Glomerular endothelial cell (primary cell): ENCODE measurements at places on chromosomes 1 and 21. TPM values are rescaled to one million over a fixed set of nuclear protein-coding genes. Genes with fewer than 3 reads are reported as not detected.

GRCh38 chr1:22159891-22160290 is 17.0 kb upstream of the WNT4 start:
- DNase-seq = no peak

DNA sequence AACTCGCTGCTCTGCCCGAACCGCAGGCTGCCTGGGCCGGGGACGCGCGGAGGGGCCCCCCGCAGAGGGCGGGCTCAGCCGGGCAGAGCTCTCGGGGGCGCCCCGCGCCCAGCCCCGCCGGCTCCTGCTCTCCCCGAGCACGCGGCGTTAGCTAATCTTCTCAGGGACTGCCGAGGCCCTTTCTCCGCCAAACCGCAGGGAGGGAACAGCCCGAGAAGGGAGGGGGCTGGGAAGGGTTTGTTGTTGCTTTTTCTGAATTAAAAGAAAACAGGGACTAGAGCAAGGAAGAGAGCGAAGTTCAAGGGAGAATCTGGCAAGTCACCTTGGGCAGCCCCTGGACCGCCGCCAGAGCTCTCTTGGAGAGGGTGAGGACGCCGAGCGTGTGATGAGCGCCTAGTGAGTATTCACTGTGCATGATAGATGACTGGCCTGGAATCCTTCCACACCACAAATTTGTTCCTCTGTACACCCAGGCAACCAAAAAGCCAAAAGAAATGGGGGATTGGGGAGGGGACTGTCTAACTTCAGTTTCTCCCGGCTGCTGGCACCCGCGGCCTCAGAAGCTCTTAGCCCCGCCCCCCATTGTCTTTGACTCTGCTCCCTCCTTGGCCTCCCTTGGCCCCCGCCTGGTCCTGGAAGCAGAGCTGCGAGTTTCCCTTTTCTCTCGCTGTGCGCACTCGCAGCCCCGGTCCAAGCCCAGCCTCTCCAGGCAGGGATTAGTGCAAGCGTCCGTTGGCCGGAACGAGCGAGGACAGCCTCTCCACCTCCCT is 19.7 kb upstream of the LMX1A start:
- peak; percentile 25 for DNase-seq

DNA sequence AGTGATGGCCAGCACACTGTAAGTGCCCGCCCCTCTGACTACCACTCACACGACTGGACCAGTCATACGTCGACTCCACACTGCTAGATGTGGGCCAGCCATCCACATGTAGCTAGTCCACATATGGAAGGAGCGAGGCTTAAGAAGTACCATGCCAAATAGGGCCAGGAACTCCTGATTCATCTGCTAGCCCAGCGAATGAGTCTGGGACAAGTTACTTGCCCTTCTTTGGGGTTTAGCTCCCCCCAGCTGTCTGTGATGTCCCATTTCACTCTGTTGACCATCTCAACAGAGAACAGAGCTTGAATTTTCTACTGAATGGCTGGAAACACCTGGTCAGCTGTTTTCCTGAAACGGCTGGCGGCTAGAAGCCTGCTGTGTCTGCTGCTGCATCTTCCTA is 5.8 kb downstream of the CSRP1 start:
- DNase-seq = no peak

- DNase-seq = no peak
Measured at GRCh38 chr1:55064071-55064581, 24.8 kb downstream of the PCSK9 start.

DNA sequence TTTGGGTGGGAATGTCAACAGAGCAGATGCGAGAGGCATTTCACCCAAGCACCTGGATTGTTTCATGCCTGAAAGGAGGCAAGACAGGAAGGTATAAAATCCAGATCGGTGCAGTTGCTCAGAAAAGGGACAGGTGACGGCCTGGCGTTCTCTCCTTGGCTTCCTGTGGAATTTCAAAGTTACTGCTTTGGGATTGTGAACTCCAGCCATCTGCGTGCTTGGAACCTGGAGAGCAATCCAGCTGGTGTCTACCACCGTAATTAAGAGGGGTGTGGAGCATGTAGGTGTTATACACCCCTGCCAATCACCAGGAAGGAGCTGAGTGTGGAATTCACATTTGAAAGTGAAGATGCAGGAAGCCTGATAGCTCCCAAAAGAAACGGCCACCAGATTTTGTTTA is 286.1 kb downstream of the KIF26B start:
- no peak for DNase-seq

DNA sequence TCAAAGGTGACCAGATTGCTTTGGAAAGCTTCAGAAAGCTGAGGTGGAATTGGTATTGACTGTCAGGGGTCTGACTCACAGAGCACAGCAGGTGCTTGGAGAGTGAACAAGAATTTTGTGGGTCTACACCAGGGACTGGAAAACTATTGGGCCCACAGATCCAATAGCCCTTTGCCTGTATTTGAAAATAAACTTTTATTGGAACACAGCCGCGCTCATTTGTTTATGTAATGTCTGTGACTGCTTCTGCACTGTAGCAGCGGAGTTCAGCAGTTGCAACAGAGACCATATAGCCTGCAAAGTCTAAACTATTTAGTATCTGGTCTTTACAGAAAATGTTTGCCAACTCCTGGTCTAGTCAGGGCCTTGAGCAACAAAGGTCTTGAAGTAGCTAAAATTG is 315.6 kb downstream of the NFIA start:
- DNase-seq = no peak

DNA sequence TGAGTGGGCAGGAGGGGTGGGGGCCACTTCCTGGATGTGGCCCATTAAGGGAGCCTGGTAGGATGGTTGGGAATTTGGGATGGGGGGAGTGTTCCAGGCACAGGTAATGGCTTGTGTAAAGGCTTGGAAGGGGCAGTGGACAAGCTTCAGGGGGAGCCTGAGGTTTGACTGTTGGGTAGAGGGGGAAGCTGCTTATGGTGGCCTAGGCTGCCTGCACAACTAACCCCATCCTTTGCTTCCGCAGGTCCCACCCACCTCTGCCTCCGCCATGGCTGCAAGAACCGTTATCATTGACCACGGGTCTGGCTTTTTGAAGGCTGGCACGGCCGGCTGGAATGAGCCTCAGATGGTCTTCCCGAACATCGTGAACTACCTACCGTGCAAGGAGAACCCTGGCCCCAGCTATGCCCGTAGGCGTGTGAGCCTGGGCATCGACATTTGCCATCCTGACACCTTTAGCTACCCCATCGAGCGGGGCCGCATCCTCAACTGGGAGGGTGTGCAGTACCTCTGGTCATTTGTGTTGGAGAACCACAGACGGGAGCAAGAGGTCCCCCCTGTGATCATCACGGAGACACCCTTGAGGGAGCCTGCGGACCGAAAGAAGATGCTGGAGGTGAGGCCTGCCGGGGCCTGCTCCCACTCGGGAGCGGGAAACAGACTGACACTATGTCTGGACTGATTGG is 67.8 kb downstream of the ACTL8 start:
- no peak for DNase-seq

NRDC gene
- 56.6 and 68.0 TPM in 2 replicates for total RNA-seq

- DNase-seq = no peak
Measured at GRCh38 chr1:85580872-85581801, 576 bp downstream of the CCN1 start.

MRPL24 gene
- 48.3 and 79.0 TPM in 2 replicates for total RNA-seq

GRCh38 chr1:79663916-79664315 is 657.4 kb upstream of the ADGRL4 start:
- DNase-seq = no peak

DNA sequence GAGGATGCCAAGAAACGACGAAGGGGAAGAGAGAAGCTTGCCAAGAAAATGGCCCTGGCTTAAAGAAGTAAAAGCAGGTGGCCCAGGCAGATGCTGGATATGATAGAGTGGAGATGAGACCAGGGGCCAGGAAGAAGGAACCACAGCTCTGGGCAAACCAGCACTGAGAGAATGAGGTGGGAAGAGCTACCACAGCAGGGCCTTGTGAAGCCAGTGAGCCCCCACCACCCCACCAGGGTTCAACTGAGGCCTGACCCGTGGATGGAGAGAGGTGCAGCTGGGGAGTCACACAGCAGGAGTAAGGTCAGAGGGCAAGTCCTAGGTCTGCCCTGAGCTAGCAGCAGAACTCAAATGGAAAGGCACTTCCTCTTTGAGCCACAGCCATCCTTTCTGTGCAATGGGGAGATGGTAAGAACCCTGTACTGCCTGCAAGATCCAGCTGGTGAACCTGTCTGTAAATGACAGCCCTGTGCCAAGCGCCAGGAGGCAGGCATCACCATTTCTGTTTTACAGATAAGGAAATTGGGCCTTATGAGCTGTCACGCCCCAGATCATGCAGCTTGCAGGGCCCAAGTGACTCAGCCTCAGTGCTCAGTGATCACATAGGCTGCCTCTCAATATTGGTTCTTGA is 8.5 kb downstream of the SH3BGRL3 start:
- DNase-seq = no peak

DNA sequence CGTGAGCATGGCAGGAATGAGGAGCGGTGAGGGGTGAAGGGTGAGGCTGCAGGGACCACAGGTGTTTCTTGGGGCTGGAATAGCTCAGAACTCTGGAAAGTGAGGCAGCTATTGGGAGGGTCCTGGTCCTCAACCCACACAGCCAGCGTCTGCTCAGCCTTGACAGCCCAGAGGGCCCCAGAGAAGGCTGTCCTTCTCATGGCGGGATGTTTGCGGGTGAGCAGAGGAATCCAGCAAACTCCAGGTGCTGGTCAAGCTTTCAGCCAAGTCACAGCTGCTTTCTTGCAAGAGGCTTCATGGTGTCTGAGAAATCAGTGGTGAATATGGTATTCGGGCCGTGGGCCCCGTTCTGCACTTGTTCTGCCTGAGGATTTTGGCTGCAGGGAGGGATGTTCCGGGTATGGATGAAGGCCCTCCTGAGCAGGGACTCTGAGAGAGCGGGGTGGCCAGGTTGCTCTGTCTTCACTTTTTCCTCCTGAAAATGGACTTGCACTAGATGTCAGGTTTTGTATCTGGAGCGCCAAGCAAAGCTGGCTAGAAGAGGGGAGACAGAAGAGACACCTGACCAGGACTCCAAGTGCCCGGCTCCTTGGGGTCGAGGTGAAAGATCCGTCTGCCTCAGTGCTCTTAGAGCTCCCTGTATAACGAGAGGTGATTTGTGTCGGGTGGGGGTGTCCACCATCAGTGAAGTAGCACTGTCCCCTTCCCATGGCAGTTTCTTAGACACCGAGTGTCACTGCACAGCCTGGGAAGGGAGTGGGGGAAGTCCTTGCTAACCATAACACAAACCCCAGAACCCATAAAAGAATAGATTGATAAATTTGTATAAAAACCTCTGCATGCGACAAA is 139.9 kb downstream of the PEX14 start:
- DNase-seq = no peak

GRCh38 chr1:158654086-158654485 is 32.4 kb downstream of the SPTA1 start:
- no peak for DNase-seq

GRCh38 chr1:169896013-169896412 is 2.3 kb upstream of the SCYL3 start:
- DNase-seq = no peak

ZNF695 gene
- 0.87 and 2.3 TPM in 2 replicates for total RNA-seq

SLFNL1 gene
- 0.05 and 0.18 TPM in 2 replicates for total RNA-seq

- DNase-seq = no peak
Measured at GRCh38 chr1:118649369-118650106, 338.6 kb downstream of the TBX15 start.

- DNase-seq = no peak
Measured at GRCh38 chr1:70411360-70411844, 334 bp downstream of the CTH start.
